ENCODE measurements at places on chromosomes 16 and 17. TPM values are rescaled to one million over a fixed set of nuclear protein-coding genes. Genes with fewer than 3 reads are reported as not detected.

- peak; percentile 95 for DNase-seq
Observed at GRCh38 chr17:4948166-4948930, at the start of gene PFN1. PFN1 (minus strand) TSS chr17:4948530; CDS start chr17:4948394, 136 bp downstream.

DNA sequence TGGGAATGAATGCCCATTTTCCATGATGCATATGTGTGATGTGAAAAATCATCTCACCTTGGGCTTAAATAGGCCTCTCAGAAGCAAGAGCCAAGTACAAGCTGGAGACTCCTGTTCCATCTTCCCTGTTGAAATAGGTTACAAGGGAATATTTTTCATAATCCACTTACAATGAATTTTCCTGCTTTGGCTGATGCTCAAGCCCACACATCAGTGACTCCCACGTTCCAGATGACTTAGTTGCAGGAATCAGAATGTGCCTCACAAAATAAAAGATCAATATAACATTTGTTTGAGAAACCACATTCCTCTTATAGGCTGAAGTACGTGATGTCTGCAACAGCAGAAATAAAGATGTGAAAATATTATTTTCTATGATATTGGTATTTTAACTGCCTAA lies 24.1 kb downstream of the ANKFN1 start:
- no peak for DNase-seq

Gene CCDC78
- 3.7 TPM for total RNA-seq

GRCh38 chr17:75856062-75856756 lies 1.1 kb upstream of the WBP2 start:
- no peak for DNase-seq

Gene WFDC1
- 17.4 TPM for total RNA-seq

DNA sequence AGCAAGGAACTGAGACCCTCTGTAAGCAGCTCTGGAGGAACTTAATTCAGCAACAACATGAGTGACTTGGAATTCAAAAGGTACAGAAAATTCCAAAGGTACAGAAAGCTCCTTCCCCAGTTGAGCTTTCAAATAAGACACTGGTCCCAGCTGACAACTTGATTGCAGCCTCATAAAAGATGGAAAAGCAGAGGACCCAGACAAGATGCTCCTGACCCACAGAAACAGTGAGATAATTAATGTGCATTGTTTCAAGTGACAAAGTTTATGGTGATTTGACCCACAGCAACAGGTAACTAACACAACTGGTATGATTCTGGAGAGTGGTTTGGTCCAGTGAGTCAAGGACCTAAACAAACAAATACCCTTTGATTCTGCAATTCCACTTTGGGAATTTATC lies 15.2 kb upstream of the TMEM114 start:
- DNase-seq, result no peak

- DNase-seq, result no peak
Observed at GRCh38 chr16:29744541-29745101, 1.2 kb downstream of the C16orf54 start.

GRCh38 chr17:72115781-72116525 lies 4.9 kb upstream of the SOX9 start:
- no peak for DNase-seq

- no peak for DNase-seq
Observed at GRCh38 chr17:58187675-58188074, 4.9 kb upstream of the EPX start.

Gene CCL14
- 2.4 TPM for total RNA-seq

DNA sequence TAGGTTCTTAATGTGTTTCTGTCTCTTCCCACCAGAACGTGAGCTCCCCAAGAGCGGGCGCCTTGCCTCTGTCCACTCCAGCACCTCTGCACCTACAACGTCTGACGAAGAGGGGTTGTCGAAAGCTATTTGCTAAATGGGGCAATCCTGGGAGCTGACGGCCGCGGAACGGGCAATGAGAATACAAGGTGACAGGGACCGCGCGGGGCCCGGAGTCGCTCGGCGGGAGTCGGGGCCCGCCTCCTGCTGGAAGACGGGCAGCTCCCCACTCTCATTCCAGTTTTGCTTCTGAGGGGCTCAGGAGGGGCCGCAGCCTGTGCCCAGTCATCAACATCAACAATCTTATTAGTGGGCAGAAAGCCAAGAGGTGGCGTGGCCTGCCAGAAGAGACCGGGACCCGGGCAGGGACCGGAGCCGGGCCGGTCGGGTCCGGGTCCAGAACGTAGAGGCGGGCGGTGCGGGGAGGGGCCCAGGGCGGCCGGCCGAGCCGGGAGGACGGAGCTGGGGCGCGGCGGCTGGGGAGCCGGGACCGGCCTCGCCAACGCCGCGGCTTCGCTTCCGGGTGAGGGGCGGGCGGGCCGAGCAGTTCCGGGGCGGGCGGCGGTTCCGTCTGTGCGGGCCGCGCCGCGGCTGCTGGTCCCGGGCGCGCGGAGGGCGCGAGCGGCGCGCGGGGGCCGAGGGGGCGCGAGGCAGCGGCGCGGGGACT lies at the start of gene MOSMO:
TSS of gene MOSMO (plus strand) at position 603 of the 706 bp plus-strand sequence. CDS start 191 bp downstream, outside the sequence.
- DNase-seq, result peak; percentile 69

- DNase-seq, result no peak
Observed at GRCh38 chr16:85524630-85525419, 88.3 kb upstream of the GSE1 start.

Gene MTSS2
- total RNA-seq, result 15.5 TPM

Gene GP2
- total RNA-seq, result 5.3 TPM

- no peak for DNase-seq
Observed at GRCh38 chr17:1222321-1222720, 42.5 kb upstream of the ABR start.

Gene TNFRSF17
- total RNA-seq, result 1.3 TPM

Gene RAB37
- 7.2 TPM for total RNA-seq

- DNase-seq, result no peak
Observed at GRCh38 chr17:29623283-29623647, 553 bp upstream of the CORO6 start.

DNA sequence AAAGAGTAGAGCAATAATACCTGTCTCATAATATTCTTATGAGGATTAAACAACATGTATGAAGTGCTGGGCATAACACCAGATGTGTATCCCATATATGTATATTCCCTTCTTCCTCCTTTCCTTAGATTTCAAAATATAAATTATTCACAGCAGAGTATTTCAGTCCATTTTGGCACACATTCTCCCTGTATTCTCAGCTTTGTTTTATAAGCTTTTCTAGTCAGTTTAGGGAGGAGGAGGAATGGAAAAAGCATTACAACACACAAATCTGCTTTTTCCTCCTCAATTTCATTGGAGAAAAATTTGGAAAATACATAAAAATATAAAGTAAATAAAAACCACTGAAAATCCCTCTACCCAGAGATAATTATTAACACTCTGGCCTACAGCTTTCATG lies 46.6 kb upstream of the CORO6 start:
- DNase-seq, result no peak

Gene UTS2R
- not detected for total RNA-seq

DNA sequence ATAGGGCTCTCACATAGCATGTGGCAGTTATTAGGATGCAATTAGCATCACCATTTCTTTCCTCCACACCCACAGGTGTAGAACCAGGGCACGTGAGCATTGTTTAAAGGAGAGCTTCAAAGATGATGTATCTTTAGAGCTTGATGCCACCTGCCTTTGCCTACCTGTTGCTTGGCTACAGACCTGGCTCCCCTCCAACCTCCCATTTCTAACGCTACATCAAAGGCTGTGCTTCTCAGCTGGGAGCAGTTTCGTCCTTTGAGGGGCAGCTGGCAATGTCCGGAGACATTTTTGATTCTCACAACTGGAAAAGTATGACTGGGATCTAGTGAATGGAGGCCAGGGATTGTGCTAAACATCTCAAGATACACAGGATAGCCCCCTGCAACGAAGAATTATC lies 78.5 kb upstream of the CLEC3A start:
- DNase-seq, result no peak

DNA sequence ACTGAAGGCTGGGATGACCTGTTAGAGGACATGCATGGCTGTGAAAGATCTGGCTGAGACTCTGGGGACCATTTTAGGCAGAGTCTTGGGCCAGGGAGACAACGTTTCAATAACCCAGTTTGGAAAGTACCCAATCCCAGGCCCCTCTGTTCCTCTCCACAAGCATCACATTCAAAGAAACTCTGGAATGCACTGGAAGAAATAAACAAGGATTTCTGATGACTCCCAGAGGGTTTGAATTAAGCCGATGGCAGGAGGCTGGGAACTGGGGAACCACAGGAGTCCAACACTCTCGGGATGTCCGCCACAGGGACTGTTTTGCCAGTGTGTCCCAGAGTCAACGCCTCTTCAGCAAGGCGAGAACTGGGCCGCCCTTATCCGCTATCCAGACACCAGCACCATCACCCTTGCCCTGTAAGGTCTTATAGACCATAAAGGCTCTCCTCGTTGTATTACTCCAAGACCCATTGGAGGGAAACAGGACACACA lies 3.3 kb downstream of the PMP22 start:
- DNase-seq, result no peak

GRCh38 chr16:77564791-77565390 lies 130.1 kb upstream of the ADAMTS18 start:
- DNase-seq, result no peak

GRCh38 chr16:66440970-66441369 lies 13.9 kb downstream of the BEAN1 start:
- no peak for DNase-seq

DNA sequence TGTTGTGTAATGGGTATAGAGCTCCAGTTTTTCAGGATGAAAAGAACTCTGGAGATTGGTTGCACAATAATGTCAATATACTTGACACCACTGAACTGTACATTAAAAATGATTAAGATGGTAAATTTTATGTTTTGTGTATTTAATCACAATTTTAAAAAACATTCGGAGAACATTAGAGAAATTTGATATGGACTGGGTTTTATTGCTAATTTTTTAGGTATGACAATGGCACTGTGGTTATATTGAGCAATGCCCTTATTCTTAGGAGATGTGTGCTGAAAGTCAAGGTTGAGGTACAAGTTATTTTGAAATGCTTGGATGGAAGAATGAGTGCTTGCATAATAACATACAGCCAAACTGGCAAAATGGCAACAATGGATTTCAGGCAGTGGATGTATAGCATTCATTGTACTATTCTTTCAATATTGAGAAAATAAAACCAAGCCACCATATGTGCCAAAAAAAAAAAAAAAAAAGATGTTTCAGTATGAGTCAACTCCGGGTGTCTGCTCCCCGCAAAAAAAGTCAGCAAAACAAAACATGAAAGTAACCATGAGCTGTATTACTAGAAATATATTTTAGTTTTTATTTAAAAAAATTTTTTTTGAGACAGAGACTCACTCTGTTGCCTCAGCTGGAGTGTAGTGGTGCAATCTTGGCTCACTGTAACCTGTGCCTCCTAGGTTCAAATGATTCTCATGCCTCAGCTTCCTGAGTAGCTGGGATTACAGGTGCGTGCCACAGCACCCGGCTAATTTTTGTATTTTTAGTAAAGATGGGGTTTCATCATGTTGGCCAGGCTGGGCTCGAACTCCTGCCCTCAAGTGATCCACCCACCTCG lies 19.8 kb downstream of the HOXB1 start:
- no peak for DNase-seq

- DNase-seq, result no peak
Observed at GRCh38 chr17:8025176-8025911, 13.5 kb upstream of the ALOX15B start.

DNA sequence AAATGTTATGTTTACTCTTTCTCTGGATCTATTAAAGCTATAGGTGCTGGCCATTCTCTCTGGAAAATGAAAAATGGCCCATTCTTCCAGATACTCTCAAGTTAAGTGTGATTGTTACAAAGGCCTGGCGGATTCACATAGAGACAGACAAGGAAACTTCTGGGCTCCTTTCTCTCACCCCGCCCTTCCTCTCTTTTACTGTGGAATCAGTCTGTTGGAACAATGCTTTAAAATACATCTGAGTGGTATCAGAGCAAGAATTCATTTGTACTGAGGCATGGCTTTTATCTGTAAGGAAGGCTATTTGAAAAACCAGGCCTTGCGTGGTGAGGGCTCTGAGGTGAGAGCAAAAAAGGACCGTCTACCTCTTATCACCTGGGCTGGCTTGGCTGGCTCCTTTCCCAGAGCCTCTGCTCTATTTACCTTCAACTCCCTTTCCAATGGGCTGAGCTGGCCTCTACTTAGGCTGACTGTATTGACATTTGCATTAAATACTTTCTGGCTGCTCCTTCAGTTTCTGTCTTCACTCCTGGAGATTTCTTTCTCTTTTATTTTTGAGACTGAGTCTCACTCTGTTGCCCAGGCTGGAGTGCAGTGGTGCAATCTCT lies 274.0 kb downstream of the PHKB start:
- DNase-seq, result peak; percentile 58

DNA sequence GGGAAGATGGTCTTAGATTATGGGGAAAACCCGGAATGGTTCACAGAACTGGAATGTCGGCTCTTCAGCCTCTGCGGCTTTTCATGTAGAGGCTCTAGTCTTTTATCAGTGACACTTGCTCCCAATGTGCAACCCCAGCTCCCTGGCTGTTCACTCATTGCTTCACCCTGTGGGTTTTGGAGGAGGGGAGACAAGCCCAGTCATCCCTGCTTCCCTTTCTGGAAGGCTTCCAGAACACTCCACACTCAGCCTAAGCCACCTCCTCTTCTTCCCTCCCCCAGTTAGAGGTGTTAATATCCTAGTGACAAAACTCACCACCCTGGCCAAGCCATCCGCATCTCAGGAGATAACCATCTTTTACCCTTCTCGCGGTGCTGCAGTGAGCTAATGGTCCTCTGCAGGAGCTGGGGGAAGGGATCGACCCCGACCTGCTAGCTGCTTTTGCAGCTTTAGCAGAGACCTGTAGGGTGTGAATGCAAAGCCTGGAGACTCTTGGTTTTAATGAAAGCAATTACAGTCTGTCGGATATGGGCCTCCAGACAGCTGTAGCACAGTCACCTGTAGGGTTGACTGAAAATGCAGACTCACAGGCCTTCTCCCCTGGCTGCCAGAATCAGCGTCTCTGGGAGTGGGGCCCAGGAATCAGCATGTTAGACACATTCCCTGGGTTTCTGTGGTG lies 24.3 kb upstream of the LASP1NB start:
- no peak for DNase-seq

GRCh38 chr16:14304891-14305460 lies 233.9 kb downstream of the MRTFB start:
- DNase-seq, result no peak

DNA sequence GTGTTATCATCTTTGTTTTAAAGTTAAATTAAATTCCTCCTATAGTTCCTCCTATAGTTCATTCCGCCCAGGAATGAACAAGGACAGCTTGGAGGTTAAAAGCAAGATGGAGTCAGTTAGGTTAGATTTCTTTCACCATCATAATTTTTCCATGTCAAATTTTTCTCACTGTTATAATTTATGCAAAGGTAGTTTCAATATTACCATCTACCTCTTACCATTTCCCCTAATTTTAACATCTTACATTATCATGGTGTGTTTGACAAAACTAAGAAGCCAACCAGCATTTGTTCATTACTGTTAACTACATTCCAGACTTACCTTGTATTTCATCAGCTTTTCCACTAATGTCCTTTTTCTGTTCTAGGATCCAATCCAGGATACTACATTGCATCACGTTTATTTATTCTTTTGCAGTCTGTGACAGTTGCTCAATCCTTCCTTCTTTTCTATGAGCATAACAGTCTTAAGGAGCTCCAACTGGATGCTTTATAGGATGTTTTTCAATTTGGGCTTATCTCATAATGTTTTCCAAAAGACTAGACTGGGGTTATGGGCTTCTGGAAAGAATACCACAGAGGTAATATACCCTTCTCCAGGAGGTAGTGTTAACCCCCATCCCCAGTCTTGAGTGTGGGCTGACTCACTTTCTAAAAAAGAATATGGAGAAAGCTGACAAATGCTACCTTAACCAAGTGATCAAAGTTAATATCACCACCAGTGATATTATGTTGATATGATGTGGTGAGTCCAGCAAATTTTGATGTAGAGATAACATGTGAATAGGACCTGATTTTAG lies 158.5 kb downstream of the PPM1E start:
- no peak for DNase-seq
